ENCODE measurements at places on chromosomes 7 and 10. TPM values are rescaled to one million over a fixed set of nuclear protein-coding genes. Genes with fewer than 3 reads are reported as not detected.

- no peak for DNase-seq
Observed at GRCh38 chr10:63164166-63164623, 31.1 kb downstream of the NRBF2 start.

GRCh38 chr7:52758356-52758755, 277.1 kb upstream of the POM121L12 start:
- DNase-seq, result no peak

- peak; percentile 95 for DNase-seq
Observed at GRCh38 chr10:22246680-22247391, 29.0 kb upstream of the EBLN1 start.

DNA sequence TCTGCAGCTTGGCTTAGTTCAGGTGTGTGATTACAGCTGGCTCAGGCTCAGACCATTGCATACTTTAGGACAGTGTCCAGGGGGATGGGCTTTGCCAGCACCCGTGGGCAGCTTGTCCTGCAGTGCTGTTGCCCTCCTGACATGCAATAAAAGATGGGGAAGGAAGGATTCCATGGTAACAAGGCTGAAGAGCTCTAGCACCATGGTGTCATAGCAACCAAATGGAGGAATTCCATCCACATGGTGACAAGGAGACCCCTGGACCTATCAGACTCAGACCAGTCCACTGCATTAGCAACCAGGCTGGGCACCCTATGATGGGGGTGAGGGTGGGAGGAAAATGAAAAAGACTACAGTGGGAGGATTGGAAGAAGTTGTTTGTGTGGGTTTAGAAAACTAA, 49.9 kb downstream of the SORCS3 start:
- no peak for DNase-seq

- DNase-seq, result no peak
Observed at GRCh38 chr10:113689057-113689456, 9.3 kb downstream of the CASP7 start.

DNA sequence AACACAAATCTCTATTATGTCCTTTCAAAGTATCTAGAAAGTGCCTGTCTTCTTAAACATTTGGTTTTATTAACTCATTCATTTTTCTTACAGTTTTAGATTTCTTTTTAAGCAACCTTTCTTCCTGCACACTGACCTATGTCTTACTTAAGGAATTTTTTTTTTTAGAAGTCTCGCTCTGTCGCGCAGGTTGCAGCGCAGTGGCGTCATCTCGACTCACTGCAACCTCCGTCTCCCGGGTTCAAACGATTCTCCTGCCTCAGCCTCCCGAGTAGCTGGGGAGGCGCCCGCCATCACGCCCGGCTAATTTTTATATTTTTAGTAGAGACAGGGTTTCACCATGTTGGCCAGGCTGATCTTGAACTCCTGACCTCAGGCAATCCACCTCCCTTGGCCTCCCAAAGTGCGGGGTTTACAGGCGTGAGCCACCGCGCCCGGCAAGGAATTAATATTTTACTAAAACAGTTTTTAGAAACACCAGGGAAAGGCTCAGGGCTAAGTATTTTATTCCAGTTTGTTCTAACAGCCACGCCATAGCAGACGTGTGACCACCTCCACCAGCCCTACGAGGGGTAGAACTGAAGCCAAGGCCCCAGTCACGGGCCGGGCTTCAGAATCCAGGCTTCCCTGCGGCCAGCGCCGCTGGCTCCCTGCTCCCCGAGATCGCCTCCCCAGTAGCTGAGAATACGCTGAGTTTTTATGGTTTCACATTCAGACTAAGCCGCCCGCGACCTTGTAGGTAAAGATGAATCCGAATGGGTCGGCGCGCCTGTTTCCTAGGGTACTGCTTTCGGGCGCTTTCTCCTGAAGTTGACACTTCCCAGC, 941 bp upstream of the LUC7L2 start:
- DNase-seq, result peak; percentile 40

GRCh38 chr7:75995996-75996395, 1.6 kb upstream of the TMEM120A start:
- DNase-seq, result no peak

RPEL1 gene
- total RNA-seq, result 0.10 TPM

MRPL43 gene
- total RNA-seq, result 136 TPM

PURB gene
- total RNA-seq, result 13.2 TPM

LRIT1 gene
- not detected for total RNA-seq
